ENCODE measurements at places on chromosomes 12 and 14.

GRCh38 chr12:95545731-95546490 lies 5.4 kb downstream of the USP44 start:
- DNase-seq: no peak

DNA sequence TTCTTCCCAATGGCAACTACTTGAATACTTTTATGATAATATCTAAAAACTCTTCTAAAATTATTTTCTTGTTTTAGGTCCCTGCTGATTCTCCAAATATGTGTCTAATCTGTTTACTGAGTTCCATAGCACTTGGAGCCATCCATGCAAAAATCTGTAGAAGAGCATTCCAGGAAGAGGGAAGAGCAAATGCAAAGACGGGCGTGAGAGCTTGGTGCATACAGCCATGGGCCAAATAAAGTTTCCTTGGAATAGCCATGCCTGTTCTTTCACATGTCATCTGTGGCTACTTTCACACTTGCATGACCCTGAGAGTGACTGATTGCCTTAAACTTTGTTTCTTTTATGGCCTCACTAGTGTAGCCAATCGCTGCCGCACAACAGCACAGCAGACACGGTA lies 13.0 kb upstream of the EGLN3 start:
- DNase-seq: no peak

DNA sequence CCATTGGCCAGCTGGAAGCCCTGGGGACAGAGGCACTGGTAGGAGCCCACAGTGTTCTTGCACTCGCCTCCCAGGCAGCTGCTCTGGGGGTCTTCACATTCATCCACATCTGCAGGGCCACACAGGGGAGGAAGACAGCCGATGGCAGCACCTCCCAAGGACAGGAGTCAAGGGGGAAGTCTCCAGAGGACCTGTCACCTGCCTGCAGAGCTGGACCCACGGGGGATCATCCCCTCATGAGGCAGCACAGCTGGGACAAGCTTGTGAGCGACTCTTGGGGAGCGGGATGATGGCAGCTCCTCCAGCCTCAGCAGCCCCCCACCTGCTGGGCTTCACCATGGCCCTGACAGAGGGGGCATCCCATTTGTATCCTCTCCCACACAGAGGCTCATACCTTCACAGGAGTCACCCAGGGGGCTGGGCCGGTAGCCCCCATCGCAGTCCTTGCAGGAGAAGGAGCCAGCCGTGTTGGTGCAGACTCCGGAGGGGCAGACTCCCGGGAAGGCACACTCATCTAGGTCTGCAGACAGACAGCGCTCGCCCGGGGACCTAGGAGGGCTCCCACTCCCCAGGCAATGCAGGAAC lies 15.4 kb downstream of the ISCA2 start:
- no peak for DNase-seq

DNA sequence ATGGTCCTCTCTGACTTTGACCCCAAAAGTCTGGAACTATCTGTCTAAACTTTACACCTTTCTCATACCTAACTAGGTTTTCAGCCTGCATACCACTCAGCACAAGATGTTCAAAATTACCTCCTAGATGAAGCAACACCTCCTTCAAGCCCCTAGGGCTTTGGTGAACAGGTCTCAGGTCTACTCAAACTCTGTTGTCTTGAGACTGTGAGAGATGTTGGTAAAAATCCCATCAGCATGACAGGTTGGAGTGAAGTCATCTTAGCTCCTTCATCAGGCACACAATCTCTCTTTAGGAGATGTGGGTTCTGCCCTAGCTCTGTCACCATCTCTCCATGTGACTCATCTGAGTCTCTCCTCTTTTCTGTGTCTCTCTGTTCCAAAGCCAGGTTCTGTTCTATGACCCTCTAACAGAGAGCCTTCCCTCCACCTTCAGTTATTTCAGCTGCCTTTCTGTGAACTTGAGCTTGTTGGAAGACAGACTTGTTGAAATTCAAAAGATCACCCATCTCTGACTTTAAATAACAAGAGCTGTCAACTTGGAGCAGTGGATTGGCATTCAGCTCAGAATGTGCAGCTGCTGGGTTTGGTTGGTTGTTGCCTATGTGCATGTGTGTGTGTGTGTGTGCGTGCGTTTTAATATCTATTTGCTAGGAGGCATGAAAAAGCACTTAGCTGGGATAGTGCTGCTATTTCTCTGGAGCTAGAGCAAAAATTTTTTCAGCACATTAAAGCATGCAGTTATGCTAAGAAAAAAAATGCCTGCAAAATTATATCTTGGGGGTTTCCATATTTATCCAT lies 130.7 kb downstream of the CRACR2A start:
- DNase-seq: no peak

- DNase-seq: no peak
Observed at GRCh38 chr14:77000340-77001270, 27.9 kb downstream of the IRF2BPL start.

DNA sequence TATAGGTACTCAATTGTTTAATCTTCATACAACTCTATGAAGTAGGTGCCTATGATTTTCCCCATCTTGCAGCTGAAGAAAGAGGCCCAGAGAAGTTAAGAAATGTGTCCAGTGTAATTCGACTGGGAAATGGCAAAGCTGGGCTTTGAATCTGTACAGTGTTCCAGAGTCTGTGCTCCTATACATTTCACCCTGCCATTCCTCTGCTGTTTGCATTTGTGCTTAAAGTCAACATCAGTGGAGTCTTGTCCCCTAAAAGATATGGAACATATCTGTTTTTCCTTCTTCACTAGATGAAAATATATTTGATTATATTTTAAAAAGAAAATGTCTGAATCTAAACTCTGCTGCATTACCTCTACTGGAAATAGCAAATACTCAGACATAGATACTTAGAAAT lies 88.6 kb downstream of the SEC23A start:
- DNase-seq: no peak

DNA sequence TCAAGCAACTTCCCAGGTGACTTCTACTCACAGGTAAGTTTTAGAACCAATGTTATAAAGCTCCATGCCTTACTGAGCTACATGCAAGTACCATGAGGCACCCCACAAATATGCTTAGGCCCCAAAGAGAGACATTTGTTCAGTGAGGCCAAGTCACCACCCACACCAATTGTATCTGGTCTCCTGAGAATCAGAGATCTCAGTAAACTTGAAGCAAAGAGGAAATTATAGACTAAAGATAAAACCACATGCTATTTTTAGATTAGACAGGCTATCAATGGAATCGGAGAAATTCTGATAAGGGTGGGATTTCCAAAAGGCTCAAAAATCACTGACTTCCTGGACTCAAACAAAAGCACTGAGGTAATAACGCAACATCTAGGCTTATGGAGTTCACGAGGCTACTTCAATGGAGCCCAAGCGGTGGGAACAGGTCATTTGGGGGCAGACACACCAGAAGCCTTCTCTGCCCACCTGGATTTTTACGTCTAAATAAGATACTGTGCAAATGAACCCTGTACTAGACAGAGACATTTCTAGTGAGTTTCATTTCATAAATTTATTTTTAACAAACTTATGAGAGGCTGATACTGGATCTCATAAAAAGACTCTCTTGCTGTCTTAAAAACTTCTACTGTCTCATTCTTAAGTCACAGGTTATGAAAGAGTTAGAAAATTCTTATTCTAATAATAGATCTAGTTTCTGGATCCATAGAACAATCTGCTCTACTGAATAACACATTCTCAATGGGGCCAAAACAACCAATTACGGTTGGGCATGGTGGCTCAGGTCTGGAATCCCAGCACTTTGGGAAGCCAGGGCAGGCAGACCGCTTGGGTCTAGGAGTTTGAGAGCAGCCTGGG lies 7.7 kb downstream of the SLC15A4 start:
- DNase-seq: no peak

DNA sequence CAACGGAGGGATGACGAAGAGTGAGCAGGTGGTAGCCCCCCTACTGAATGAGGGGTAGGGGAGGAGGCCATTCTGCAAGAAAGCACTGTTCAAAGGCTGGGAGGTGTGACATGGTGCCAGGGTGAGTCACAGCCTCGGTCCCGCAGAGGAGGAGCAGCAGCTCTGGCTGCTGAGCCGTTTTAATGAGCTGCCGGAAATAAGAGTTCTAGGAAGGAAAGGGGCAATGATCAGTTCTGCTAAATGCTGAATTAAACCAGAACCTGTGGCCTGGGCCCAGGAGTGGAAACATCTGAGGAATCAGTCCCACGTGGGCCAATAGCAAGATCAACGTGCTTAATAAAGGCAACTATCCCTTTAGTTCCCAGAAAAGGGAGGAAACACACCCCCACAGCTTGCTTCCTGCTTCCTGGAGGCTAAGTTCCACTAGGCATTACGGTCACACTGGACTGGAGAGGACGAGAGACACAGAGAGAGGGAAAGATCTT lies 3.6 kb downstream of the ABCD4 start:
- no peak for DNase-seq

DNA sequence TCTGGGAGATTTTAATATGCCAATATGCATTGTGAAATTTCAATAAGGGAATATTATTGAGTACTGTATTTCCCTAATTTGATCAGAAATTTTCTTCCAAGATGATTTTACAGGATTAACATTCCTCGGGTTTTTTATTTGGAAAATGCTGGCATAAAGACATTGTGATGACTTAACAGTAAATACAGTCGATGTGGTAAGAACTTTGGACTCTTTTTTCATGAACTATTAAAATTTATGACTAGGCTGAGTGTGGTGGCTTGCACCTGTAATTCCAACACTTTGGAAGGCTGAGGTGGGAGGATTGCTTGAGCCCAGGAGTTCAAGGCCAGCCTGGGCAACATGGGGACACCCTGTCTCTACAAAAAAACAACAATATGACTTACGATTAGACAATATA lies 197.1 kb upstream of the RASSF8 start:
- no peak for DNase-seq

GRCh38 chr12:18165889-18166288 lies 75.9 kb upstream of the RERGL start:
- no peak for DNase-seq

GRCh38 chr12:104846056-104846767 lies 111.9 kb downstream of the SLC41A2 start:
- DNase-seq: no peak

DNA sequence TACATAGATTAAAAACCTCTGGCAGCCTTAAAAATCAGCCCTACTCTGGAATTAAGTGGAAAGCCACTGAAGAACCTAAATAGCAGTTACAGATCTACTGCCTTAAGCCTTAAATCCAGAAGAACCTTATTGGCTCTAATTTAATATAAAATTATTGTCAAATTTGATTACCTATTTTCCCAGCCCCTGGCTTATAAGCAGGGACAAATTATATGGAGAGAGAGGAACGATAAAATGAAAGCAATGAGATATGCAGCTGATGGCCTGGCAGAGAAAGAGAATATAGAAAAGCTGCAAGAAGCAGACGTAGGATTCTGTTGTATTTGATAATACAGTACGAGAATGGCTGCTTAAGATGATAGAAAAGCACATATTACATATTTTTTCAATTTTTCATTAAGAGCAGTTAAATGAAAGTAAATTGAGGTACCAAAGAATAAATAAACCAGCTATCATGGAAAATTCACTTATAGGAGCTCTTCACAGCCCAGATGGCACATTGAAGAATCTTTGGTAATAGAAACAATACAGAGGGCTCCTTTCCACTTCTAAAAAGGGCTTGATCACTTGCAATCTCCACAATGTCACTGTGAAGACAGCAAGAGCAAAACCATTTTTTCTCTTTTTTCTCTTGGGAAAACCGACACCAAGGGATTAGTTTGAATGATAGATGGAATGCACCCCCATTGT lies 129.4 kb downstream of the KICS2 start:
- no peak for DNase-seq

DNA sequence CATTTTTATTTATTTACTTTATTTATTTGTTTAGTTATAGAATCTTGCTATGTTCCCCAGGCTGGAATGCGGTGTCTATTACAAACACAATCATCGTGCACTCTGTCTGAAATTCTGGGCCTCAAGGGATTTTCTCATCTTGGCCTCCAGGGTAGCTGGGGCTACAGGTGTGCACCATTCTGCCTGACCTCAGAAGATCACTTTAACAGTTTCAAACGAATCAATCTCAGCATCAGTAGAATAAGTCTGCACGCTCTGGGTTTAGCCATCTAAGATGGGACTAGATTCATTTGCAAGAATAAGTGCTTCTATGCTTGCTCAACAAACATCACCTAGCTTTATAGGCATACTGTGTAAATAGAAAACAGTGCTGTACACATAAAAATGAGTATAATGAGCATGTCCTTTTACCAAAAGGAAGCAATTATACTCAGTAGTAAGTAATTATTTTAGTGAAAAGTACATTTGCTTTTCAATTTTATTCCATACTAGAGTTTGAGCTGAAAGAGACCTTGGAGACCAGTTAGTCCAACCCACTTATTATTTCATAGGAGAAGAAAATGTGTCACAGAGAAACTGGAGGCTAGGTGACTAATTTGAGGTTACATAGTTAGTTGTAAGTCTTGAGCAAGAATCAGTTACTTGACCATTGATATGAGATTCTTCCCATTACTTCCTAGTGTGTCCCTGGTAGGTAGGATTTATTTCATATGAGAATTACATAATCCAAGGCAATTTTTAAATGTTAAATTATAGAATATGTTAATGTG lies 456.5 kb upstream of the LMO3 start:
- DNase-seq: no peak

DNA sequence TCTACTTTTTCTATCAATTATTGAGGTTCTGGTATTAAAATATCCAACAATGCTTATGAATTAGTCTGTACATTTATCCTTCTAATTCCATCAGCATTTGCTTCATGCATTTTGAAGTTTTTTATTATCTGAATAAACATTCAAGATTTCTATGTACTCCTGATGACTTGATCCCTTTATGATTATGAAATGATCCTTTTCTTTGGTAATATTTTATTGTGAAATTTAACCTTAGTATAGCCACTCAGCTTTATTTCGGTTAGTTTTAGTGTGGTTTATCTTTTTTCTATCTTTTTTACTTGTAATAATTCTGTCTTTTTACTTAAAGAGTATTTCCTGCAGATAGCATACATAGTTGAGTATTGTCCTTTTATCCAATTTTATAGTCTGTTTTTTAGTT lies 106.6 kb downstream of the SNAPC1 start:
- DNase-seq: no peak

DNA sequence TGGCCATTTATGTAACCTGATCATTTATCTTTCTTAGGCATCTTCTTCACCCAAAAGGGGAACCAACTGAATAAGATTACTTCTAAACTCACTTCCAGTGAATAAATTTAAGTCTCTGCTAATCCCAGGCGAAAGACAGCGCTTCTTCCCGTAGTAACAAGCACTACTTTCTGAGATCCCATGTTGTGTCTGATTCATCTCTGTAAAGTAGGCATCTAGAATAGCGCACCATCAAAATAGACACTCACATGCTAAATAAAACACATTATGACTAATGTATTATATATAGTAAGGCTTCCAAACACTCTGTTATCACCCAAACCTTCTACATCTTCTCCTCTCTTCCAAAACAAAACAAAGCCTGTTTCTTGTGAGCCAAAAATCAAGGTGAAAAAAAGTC lies 15.1 kb downstream of the GTF2A1 start:
- DNase-seq: no peak

DNA sequence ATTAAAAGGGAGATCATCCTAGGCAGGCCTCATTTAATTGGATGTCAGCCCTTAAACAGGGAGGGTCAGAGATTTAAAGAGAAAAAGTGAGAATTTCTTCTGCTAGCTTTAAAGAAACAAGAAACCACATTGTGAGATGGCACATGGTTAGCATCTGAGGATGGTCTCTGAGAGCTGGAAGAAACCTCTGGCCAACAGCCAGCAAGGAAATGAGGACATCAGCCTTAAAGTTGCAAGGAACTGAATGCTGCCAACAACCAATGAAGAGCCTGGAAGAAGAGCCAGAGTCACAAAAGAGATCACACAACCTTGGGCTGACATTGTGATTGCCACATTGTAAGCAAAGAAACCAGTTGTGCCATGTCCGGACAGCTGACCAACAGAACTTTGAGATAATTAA lies 17.5 kb upstream of the FAR2 start:
- no peak for DNase-seq
